Activated T-helper 2 cell treated with anti-CD3 and anti-CD28 coated beads, Interferon-gamma antibody, Interleukin-2, Interleukin-4, amounts not matched to agents 10 μg/mL and 5 μg/mL and 100 μg/mL, durations not matched to agents 14 hours and 24 hours and 36 hours (primary cell): ENCODE measurements at places on chromosomes 6 and 20.
A peak's percentile ranks its signal among the peaks of the same experiment; 100 is the strongest.

- no peak for DNase-seq
Observed at GRCh38 chr6:168373389-168373788, 53.8 kb upstream of the DACT2 start.

DNA sequence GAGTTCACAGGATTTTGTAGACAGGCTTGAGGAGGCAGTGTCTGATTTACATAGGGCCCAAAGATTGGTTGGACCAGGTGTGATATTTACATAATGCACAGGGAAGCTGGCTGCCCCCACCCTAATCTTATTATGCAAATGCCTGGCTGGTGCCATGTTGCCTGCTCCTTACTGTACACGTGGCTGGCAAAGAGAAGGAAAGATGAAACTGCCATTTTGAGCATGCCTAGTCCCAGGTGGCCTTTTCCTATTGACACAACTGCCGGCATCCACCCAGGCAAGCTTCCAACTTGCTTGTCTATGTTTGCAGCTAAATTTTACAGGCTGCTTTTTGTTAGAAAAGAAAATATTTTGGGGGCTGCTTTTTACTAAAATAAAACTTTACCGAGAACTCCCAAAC, 174.6 kb downstream of the LMBRD1 start:
- DNase-seq: no peak

GRCh38 chr6:1834646-1835516, 225.2 kb downstream of the FOXC1 start:
- no peak for DNase-seq

DNA sequence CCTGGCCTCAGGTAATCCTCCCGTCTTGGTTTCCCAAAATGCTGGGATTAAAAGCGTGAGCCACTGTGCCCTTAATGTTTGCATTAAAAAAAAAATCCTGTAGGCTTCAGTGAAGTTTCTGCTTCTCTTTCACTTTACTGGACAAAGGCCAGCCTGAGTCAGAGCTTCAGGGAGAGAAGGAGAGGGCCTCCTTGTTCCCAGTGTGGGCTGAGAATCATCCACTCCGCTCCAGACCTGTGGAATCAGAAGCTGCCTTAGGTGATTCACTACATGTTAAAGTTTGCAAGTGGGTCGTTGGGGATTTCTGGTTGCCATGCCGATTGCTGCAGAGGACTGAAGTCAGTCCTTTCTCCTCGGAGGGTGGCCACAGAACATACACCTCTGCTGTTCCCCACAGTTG, 113.3 kb upstream of the EEF1E1 start:
- DNase-seq: no peak

DNA sequence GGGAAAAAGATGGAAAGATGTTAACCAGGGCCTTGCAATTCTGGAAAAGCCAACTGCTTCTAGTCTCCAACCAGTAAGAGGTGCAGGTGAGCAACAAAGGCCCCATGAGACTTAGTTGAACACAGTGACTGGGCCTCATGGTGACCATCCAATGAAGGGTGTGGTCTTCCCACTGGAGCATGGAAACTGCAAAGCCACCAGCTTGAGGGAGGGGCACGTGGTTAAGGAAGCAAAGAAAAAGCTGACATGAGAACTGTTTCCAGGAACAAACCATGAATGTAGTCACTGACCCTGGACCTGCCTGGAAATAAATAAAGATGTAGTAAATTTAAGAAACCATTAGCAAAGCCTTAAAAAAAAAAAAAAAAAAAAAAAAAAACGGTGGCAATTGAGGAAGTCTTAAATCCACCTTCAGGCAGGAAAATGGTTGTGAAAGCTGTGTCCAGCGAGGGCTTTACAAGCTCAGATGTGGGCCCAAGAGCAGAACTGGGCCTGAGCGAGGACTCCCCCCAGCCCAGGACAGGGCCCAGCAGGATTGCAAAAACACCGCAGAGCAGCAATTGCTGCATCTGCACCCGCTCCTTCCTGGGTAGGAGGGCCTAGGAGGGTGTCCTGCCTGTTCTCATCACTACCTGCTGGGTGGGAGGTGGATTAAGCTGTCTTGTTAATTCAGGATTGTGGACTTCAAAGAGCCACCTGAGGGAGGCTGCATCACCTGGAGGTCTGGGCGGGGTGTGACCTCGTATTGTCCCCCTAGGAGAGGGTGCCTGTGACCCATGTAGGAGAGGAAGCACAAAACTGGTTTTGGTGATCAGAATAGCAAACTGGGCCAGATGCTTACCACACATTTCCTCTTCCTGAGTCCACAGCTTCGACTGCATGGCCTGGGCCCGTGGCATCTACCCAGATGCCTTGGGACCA, 10.3 kb downstream of the GFRA4 start:
- no peak for DNase-seq

GRCh38 chr6:119171088-119171841, 92.8 kb upstream of the FAM184A start:
- no peak for DNase-seq

DNA sequence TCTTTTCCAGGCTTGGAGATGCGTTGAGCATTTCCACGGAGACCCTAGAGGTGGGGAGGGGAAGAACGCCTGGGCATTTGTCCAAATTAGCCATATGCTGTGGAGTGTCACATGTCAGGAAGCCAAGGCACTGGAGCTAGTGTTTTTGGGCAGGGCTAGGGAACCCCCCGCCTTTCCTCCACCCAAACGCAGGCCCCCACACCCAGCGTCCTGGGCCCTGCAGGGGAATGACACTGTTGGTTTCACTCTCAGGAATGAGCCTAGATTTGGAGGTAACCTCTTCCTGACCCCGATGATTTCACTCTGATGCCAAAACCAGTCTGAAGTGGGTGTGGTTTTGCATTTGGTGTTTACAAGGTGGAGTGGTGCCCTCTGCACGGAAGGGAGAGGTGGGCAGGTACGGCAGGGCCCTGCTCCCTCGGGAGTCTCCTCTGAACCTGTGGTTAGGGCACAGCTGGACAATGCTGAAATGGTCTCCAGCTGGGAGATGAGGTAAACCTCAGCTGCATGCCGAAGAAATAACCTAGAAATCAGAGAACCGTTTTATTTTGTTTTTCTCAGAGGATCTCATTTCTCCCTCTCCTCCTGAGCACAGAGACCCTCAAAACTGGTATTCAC, 29.5 kb downstream of the MTHFD1L start:
- peak; percentile 17 for DNase-seq

DNA sequence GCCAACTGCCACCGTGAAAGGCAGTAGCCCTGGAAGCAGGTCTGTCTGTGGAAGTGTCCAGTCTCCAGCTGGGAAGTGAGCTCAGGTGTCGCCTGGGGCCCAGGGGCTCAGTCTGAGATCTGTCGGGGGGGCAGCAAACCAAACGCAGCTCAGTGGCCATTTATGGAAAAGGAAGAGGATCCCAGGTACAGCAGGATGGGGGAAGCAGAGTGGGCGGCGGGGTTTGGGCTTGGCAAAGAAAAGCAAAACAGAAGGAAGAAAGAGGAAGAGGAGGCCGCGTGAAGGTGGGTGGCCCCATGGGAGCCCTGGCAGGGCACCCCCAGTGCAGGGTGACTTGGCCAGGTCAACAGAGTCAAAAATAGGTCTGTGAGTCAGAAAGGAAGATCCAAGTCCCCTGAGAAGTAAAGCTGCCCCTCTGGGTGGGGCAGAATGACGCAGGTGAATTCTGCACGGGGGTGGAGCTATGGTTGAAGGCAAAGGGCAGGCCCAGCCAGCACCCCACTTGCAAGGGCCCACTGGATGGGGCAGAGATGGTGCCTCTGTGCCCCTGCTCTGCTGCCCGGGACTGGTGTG, 5.3 kb downstream of the PXDC1 start:
- no peak for DNase-seq

DNA sequence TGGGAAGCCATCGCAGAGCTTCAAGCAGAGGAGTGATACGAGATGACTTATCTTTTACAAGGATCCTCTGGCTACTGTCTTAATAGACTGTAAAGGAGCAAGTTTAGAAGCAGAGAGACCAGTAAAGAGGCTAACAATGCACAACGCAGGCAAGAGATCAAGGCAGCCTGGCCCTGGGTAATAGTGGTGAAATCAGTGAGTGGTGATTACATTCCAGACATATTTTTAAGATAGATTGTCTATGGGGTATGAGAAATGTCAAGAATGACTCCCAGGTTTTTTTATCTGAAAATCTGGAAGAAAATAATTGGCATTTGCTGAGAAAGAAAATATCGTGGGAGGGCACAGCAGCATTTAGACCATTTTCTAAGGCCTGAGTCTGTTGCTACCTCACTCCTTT, 213.6 kb upstream of the HTR1E start:
- DNase-seq: no peak

DNA sequence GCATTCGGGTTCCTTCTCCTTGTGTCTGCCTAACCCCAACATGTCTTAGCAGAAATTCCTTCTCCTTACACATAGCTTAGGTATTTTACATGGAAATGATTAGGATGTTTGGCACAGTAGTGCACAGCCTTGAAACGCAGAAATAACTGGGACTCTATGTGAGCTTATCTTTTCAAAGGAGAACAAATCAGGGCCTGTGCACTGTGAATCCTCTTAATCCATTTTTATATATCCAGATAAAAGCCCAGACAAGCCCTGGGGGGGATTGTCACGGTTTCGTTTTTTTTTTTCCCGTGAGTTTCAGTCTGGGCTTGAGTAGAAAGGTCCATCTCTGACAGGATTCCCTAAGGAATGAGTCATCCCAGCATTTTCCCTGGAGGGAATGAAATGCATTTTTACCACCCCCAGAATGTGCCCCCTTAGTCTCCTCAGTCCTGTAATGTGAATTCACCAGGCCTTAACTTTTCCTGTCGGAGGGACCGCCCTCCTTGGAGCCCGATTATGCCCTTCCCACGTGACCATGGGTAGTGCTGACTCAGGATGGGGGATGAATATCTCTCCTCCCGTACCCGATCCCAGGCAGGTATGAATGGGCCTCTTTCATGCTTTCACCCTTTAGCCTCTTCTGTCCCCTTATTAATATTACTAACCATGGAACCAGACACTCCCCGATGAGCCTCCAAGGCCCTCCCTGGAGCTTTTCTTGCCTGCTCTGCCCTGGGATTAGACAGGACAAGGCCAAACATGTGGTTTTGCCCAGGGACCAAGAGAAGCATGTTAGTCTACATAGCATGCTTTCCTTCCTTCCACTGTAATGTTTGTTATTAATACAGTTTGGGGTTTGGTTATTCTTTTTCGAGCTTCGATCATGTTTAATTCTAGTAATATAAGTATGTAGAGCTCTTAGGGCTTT, 23.9 kb upstream of the NAA20 start:
- no peak for DNase-seq

GRCh38 chr20:17460119-17460518, 71.1 kb downstream of the BFSP1 start:
- no peak for DNase-seq

DNA sequence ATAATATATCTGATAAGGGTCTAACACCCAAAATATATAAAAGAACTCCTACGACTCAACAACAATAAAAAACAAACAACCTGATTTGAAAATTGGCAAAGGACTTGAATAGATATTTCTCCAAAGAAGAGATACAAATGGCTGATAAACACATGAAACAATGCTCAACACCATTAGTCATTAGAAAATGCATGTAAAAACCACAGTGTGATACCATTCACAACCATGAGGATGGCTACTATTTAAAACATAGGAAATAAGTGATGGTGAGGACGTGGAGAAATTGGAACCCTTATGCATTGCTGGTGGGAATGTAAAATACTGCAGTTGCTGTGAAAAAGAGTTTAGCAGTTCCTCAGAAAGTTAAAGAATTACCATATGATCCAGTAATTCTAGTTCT, 41.4 kb downstream of the PTGIS start:
- DNase-seq: no peak

DNA sequence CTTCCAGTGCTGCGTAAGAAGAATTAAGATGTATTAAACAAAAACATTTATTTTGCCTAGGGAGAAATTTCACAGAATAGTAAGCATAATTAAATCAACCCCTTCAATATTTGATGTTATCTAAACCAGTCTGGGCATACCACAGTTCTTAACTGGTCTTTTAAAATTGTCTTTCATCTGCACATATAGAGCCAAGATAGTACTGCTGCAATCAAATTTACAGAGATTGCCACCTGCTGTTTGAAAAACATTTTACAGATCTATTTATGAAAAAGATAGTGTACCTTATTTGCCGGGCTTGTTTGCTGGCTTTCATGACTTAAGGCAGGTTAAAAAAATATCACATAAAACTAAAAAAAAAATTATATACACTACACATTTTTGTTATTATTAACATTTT, 323.2 kb downstream of the ADGRB3 start:
- DNase-seq: no peak

- DNase-seq: peak; percentile 28
Observed at GRCh38 chr20:45229264-45230056, 8.3 kb downstream of the SEMG2 start.

DNA sequence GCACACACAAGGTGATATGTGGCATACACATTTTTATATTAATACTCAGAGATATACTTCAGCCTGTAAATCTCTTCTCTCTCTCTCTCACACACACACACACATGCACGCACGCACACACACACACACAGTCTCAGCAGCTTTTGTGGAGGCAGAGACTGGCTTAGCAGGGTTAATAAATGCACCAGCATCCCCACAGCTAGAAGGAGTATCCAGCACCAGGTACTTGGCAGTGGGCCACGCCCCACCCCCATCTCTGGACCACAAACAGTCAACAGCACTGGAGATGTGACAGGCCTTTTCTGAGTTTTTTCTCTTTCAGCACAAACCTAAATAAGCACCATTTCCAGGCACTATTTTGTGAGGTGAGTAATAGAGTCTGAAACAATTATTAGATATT, 47.3 kb upstream of the LRFN2 start:
- no peak for DNase-seq

GRCh38 chr20:3472105-3472504, 1.3 kb downstream of the ATRN start:
- DNase-seq: no peak

- no peak for DNase-seq
Observed at GRCh38 chr6:158939255-158940159, 60.5 kb downstream of the RSPH3 start.
